Jurkat, Clone E6-1 (cell line): ENCODE measurements at places on chromosomes 11 and 22.

- DNase-seq: no peak
Measured at GRCh38 chr22:34886391-34886790, 179.6 kb upstream of the ISX start.

GRCh38 chr11:32005786-32006416, 85.0 kb upstream of the RCN1 start:
- no peak for DNase-seq

- no peak for DNase-seq
Measured at GRCh38 chr22:38126928-38127668, 16.6 kb upstream of the BAIAP2L2 start.

DNA sequence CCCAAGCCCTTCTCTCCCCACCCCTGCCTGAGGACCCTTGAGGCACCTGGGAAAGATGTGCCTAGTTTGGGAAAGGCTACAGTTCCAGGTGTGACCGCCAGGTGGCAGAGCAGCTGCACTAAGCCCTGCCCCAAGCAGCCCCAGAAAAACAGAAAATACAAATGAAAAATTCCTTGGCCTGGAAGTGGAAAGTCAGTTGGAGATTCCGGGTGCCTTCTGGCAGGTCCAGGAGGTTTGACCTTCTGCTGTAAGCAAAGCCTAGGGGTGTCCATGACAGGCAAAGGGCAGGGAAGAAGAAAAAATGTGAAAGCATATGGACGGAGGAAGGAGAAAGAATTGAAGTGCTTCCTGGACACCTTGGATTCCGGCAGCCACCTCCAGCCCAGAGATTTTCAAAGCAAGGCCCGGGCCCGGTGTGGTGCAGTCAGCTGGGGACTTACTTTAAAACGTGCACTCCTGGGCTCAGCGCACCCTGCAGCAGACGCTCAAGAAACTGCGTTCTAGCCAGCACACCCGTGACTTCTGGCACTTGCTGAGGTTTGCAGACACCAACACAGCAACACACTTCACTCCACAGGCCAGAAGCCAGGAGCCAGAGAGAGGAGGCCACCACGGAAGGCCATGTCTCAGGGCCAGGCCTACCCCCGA, 37.3 kb upstream of the SLC22A12 start:
- peak; percentile 32 for DNase-seq

- DNase-seq: no peak
Measured at GRCh38 chr11:4496557-4497248, 14.3 kb downstream of the OR52K1 start.
